ENCODE measurements at places on chromosomes 7 and 10.

GRCh38 chr10:22900841-22901601 is 26.8 kb upstream of the ARMC3 start:
- DNase-seq, result no peak

DNA sequence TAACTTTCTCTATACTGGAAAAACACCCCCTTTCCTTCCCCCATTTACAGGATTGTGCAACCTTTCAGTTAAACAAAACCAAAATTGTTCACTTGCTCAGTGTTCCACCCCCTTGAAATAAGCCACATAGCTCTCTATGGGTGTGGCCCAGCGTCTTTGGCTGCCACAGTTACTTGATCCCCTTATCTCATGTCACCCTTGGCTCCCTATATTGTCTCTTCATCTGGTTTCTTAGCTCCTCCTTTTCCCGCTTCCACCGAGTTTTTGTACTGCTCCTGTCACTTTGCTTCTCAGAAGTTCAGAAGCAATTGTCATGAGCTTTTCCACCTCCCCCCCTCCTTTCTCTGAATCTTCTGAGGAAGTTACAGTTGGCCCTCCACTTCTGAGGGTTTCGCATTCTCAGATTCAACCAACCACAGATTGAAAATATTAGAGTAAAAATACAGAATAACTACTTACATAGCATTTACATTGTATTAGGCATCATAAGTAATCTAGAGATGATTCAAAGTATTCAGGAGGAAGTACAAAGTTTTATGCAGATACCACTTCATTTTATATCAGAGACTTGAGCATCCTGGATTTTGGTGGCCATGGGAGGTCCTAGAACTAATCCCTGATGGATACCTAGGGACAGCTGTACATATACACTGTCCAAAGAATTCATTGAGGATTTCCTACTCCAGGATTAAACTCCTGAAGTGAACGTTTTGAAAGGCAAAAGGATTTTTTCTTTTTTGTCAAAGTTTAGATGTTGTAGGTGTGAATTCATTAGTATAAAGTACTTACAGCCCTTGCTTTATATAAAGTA is 60.4 kb downstream of the ADD3 start:
- no peak for DNase-seq

DNA sequence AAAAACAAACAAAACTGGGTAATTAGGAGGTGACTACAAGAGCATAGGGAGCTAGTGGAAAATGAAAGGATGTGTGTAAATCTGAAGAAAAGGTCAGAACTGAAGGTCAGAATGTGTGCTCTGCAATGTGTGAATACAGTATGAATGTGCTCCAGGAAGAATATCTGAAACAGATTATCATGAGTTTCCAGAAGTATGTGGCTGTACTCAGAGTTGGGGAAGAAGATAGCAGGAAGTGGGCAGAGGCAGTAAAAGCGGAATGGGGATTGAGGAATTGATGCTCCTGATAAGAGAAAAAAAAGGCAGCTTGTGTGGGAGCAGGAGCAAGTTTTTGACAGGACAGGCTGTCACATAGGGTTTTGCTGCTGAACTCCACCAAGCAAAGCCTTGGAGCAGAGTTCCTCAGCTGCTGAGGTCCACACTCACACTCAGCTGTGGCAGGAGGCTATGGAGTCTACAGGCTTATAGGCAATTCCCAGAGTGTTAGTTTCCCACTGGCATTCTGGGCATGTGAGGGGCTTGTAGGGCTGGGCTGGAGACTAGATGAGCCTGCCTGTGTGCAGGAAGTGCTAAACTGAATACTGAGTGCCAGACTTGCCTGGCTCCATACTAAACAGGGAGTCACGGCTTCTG is 22.9 kb downstream of the H2AZ2 start:
- no peak for DNase-seq

DNA sequence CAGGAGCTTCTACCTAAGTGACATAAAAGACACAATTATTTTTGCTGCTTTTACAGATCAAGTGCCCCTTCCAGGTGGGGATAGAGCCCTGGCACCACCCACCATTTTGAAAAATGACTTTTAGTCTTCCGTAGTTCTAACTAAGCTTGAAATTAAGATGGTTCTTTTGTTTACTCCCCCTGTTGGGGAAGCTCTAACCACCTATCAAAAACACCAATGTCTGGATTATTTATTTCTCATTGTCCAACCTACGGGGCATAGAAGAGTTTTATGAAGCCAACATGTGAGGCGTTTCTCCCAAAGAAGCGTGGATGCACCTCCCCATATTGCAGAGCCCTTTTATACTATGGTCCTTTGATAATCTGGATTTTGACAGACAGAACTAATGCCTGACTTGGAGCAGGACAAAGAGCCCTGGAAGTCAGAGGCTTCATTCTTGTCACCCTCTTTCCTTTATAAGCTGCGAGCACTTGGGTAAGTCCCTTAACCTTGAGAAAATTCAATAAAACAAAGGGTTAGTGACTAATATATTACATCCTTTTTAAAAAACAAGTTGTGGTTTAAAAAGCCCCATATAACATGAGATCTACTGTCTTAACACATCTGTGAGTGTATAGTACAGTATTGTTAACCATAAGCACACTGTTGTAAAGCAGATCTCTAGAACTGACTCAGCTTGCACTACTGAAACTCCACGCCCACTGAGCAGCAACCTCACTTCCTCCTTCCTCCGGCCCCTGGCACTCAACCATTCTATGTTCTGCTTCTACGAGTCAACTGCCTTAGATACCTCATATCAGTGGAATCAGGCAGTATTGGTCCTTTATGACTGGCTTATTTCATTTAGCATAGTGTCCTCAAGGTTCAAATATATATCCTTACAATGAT is 67.5 kb downstream of the ATXN7L1 start:
- DNase-seq, result no peak

DNA sequence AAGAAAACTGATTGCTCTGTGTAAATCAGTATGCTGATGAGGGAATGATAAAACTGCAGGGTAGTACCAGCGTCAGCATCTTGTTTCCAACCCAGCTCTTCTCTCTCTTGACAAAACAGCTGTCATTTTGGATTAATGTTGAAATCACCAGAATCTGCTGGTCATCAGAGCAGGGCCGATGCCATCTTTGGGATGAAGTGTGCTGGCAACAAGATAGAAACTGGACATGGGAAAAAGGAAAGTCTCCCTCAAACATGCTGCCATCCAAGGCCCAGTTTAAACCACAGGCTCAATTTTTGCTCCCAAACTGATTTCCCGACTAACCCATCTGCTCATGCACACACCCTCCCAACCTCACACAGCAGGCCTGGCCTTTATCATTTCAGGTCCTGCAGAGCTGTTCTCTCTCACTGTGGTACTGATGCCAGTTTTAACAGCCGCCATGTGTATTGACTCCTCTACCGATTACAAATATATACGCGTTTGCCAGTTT is 285.2 kb downstream of the AUTS2 start:
- DNase-seq, result no peak

GRCh38 chr7:112788778-112789343 is 1.3 kb downstream of the TMEM168 start:
- DNase-seq, result no peak

DNA sequence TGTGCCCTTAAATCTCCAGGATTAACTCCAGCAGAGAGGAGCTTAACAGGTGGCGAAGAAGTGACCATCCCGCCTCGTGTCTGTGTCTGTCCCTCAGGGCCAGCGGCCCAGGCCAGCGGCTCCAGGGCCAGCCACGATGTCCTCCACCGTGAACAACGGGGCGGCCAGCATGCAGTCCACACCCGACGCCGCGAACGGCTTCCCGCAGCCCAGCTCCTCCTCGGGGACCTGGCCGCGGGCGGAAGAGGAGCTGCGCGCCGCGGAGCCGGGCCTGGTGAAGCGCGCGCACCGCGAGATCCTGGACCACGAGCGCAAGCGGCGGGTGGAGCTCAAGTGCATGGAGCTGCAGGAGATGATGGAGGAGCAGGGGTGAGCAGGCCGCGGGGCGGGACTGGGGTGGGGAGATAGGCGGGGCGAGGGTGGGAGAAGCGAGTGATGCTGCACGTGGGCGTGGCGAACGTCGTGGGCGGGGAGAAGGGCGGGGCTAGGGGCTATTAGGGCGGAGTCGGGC is 33.3 kb downstream of the SRRM3 start:
- DNase-seq, result peak; percentile 85

DNA sequence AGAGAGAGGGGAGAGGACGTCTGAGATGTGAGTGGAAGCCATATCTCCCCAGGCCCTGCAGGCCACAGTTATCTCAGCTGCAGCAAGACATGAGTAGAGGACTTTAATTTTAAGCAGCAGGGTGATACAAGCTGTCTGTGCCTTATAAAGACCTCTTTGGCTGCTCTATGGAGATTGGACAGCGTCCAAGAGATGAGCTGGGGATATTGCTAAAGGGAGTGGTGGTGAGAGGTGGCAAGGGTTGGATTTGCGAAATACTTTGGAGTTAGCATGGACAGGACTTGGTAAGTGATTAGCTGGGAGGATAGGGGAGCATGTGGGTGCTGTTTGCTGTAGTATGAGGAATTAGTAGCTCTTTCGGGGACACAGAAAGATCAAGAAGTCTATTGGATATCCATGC is 191.8 kb downstream of the CACNB2 start:
- DNase-seq, result no peak

DNA sequence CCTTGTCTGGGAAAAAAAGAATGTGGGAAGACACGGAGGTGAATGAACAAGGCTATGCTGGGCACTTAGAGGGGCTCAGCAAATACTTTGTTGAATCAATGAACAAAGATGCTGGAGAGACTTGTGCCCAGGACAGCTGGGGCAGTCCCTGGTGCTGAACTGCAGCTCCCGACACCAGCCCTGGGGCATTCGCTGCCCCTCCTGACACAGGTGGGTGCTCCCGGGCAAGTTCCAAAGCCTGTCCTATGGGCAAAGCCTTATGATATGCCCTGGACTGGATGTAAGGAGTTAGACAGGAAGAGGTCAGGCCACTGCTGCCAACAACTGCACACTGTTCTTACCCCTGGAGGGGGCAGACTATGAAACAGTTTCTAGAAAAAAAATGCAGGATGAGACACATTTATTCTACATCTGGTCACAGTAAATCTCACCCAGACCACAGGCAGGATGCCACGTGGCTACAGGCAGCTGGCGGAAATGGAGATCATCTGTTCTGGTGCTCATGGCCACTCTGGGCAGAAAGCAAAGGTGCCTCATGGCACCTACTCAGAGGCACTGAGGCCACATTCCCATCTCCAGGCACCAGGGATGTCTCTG is 21.9 kb upstream of the FRAT2 start:
- DNase-seq, result no peak

DNA sequence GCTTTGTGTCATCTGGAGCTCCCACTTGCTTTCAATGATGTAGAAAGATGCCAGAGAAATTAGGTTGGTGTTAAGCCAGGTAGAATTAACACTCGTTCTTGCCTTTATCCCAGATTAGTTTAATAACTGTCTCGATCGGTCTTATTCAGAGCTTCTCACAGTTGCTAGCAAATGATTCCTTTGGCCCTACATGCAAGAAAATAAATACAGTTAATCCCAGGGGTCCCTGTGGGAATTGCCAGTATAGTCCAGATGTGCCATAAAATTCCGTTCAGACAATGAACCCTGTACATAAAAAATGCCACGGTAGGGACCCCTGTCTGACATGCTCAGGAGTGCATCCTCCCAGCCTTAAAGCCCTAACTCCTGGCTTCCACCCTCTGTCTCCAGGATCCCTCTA is 207.5 kb downstream of the ARHGAP12 start:
- DNase-seq, result no peak

- no peak for DNase-seq
Measured at GRCh38 chr10:97762056-97762455, 9.7 kb downstream of the SFRP5 start.

- DNase-seq, result no peak
Measured at GRCh38 chr7:9608560-9608959, 1175.2 kb downstream of the NXPH1 start.

DNA sequence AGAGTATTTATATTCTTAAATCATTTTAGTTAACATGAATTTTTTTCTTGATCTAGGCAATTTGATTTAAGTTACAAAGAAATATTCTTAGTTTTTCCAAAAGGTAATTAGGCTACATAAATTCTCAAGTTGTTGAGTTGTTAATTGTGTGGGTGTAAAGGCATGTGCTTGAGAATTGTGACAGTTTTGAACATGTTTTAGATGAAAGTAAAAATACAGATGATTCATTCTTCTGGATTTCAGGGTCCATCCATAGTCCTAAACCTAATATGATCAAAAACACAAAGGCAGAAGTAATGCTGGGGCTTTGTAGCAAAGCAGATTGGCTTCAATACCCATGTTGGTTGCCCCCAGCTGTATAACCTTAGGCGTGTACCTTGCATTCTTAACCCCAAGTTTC is 127.9 kb downstream of the CPED1 start:
- no peak for DNase-seq

DNA sequence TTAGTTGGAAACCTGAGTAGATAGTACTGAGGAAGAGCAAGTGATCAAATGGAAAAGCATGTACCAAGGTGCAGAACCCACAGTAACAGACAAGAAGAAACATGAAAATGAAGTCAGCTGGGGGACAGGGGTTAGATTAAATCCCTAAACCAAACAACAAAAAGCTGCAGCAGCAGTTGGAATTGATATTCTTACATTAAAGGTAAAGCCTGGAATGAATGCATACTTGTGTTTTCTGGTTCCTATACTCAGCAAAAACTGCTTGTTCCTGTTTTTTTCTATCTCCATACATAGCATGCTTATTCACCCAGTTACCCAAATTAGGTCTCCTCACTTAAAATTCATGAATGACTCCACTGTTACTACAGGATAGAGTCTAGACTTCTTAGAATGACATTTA is 92.4 kb downstream of the TPST1 start:
- no peak for DNase-seq

DNA sequence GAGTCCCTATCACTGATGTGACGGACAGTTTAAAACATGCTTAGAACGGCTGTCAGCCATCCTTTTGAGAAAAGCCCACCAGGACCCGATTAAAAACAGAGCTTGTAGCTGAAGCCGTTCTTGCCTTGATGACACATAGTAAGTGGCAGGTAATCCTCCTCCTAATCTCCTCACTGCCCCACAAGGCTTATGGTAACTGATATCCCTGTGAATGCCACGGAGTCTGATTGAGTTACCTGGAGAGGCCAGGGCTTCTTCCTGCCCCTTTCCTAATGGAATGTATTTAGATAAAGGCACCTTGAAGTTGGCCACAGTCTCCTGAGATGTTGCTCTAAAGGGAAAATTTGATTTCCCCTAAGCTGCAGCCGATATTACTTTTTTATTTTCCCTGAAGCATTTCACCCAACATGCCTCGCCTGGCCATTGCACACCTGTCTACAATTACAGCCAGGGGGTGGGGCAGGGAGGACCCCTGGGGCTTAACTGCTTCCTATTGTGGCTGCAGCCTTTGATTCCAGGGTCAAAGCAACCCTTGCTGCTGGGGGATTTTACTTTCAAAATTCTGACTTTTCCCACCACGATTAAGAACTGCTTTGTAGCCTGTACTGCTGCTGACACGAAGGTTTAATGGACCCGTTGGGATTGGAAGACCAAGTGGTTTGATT is 169.0 kb upstream of the GPR26 start:
- DNase-seq, result no peak

GRCh38 chr10:123535386-123535785 is 130.8 kb upstream of the GPR26 start:
- DNase-seq, result no peak

- DNase-seq, result no peak
Measured at GRCh38 chr10:72645263-72645858, 19.5 kb upstream of the MICU1 start.

- DNase-seq, result peak; percentile 16
Measured at GRCh38 chr10:86795353-86795752, 38.9 kb downstream of the BMPR1A start.

GRCh38 chr7:134996097-134996550 is 9.8 kb downstream of the AGBL3 start:
- DNase-seq, result no peak

GRCh38 chr7:110898516-110898915 is 192.4 kb upstream of the LRRN3 start:
- DNase-seq, result no peak

- DNase-seq, result no peak
Measured at GRCh38 chr10:48691812-48692528, 7.3 kb downstream of the WDFY4 start.

GRCh38 chr10:46216003-46216634 is 70.7 kb upstream of the ANTXRL start:
- no peak for DNase-seq

All from NCI-H460 (cell line).